ENCODE measurements at places on chromosomes 1 and 21.

GRCh38 chr1:168775366-168775765 lies 46.4 kb upstream of the DPT start:
- no peak for DNase-seq

- no peak for DNase-seq
Measured at GRCh38 chr21:31921079-31921478, 48.3 kb downstream of the HUNK start.

GRCh38 chr1:33805988-33806387 lies 57.9 kb upstream of the HMGB4 start:
- DNase-seq: no peak

- no peak for DNase-seq
Measured at GRCh38 chr1:87201768-87202167, 126.9 kb upstream of the LMO4 start.

- no peak for DNase-seq
Measured at GRCh38 chr1:218171302-218171893, 113.7 kb upstream of the RRP15 start.

GRCh38 chr1:228540161-228540917 lies 53.2 kb downstream of the RNF187 start:
- no peak for DNase-seq

DNA sequence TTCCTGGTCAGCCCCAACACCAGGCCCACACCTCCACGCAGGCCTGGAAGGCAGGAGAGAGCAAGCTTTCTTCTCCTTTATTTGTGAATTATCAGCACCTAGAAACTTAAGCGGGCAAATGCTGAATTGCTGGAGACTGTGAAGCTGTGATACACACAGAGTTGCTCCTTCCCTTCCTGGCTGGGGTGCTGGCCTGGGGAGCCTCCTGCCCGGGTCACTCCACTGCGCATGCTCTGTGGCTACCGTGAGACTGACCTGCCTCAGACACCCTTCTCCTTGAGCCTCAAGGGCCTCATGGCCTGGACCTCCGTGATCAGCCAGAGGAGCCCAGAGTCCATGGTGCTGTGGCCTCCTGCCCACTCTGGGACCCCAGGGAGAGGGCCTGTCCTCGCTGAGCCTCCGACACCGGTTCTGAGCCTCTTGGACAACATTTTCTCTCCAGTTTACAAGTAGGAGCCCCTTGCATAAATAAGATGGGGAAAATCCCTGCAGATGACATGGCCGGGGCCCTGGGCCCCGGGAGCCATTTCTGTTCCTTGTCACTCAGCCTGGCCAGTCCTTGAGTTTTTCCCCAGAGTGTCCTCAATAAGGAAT lies 18.0 kb downstream of the AGPAT3 start:
- DNase-seq: no peak

GRCh38 chr21:29718081-29718815 lies 221.5 kb downstream of the GRIK1 start:
- DNase-seq: no peak

- no peak for DNase-seq
Measured at GRCh38 chr1:44235808-44236207, 22.5 kb downstream of the DMAP1 start.

GRCh38 chr21:27269644-27270043 lies 302.8 kb upstream of the ADAMTS5 start:
- DNase-seq: no peak

GRCh38 chr21:32102426-32102825 lies 176.4 kb downstream of the MIS18A start:
- no peak for DNase-seq

- DNase-seq: no peak
Measured at GRCh38 chr21:17295997-17296396, 216.8 kb upstream of the CXADR start.

DNA sequence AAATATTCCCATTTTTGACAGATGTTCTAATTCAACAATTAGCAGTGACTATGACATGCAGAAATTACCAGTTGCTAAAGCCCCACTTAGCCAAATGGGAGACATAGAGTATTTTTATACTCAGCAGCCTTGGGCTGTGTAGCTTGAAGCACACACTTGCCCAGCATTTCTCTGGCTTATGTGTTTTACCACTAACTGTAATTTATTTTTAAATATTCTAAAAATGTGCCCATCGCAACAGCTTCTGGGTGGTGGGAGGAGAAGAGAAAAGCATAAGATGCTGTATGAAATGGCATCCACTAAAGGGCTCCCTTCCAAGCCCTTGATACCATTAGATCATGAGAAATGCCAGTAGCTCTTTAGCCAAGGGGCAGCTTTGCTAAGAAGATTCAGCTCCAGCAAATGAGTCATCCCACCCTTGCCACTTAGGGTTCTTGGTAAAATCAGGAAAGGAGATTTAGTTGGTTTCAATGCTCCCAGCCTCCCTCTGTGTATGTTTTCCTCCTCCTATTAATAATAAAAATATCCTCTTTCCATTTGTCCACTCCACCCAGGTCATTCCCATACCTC lies 462.7 kb upstream of the DEPDC1 start:
- no peak for DNase-seq

GRCh38 chr1:84278905-84279304 lies 22.6 kb upstream of the SAMD13 start:
- no peak for DNase-seq

DNA sequence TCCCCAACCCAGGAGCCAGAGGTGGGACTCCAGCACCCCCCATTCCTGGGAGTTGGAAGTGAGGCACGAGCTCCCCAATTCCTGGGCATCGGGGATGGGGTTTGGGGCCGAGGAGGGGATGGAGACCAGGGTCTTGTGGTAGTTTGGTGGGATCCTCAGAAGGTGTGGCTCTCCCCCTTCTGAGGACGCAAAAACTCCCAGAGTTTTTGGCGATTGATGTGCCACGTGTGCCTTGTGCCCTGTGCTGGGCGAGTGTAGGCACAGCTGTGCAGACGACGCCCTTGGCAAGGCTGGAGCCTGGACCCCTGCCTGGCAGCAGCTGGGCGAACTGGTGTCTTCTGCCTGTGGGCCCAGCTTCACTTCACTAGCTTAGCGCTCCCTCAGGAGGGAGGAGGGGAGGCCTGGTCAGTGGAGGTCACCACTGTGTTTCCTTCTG lies 2.6 kb downstream of the GUK1 start:
- no peak for DNase-seq

DNA sequence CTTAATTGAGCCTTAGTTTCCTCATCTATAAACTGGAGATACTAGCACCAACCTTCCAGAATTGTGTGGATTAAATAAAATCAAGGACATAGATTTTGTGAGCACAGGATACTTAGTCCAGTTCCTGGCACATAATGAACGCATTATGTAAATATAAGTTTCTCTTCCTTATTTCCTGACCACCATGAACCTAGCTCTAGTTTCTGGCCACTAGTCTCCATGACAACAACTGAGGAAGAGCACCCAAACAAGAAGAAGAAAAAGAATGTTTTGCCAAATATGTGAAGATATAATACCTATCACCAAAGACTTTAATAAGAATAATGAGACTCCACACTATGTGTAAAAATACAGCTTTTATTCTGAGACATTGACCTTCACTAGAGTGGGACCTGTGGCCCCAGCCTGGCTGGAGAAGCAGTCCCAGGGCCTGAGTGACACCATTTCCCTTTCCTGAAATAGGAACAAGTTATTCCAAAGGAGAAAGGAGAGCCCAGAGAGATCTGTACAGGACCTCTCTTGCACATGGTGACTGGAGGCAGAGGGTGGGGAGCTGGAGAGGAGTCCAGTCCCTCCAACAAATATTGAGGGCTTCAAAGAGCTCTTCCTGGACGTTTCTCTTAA lies 940 bp upstream of the USF1 start:
- no peak for DNase-seq

- no peak for DNase-seq
Measured at GRCh38 chr1:119743308-119743707, 25.4 kb downstream of the HMGCS2 start.

- DNase-seq: no peak
Measured at GRCh38 chr1:107328087-107328486, 187.2 kb downstream of the NTNG1 start.

DNA sequence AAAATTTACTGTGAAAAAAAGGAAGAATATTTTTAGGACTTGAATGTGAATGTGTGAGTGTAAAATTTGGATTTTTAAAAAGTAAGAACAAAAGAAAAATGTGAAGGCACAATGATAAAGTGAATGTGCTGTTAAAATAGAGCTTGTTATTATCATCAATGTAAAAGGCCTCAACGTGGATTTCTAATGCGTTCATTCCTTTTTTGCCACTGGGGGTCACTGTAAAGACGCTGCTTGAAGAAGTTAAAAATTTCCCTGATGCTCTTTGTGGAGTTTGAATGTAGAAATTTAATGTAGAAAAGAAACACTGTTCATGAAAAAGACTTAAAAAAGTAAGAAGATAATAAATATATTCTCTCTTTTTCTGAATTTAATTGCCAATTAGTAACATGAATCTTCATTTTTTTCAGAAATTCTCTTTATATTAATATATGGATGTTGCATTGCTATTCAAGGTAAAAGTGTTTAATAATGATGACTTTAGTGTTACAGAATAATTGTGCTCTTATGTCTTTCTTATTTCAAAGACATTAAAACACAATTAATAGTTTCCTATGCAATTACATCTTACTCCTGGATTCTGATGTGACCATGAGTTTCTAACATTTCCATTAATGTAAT lies 161.5 kb downstream of the DNM3 start:
- DNase-seq: no peak

GRCh38 chr1:81733480-81733879 lies 67.3 kb upstream of the ADGRL2 start:
- DNase-seq: no peak

DNA sequence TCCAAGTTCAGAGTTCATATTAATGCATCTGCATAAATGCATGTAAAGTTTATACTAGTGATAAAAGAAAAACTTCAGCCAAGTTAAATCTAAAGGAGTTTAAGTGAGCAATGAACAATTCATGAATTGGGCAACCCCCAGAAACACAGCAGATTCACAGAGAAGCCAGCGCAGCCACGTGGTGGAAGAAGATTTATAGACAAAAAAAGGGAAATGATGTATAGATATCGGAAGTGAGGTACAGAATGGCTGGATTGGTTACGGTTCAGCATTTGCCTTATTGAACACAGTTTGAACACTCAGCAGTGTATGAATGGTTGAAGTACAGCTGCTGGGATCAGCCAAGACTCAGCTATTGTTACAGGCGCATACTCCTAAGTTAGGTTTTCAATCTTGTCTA lies 5.7 kb downstream of the AK5 start:
- DNase-seq: no peak

- no peak for DNase-seq
Measured at GRCh38 chr21:39637971-39638240, 25.2 kb downstream of the B3GALT5 start.

DNA sequence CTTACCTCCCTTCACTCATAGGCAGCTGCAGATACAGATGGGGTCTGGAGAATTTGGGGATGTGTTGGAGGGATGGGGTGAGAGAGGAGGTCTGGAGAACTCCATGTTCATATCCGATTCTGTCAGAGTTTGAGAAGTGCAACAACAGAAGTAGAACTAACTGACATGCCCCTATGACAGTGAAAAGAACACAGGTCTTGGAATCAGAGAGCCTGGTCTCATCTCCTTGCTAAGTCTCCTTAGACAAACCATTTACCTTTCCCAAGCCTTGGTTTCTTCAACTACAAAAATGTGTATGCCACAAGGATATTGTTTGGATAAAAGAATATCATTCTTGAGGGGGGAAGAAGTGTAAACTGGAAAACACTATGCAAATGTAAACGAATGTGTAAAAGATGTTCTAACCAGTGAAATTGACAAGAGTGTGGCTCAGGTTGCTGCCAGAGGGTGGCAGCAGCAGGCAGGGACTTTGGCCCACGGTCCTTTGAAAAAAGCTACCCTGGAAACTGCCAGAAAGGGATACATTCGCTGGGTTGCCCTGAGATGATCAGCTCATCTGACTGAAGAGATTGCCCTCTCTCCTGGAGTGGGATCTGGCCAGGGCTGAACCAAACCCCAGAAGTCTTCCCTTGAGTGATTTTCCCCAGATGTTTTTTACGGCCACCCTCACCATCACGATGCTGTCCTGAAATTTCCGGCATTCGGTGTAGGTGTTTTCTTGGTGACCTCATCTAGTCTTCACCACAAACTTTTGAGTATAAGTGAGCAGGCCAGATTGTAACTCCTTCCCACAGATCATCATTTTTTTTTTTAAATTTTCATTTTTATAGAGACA lies 17.0 kb upstream of the CD2 start:
- peak; percentile 63 for DNase-seq

- no peak for DNase-seq
Measured at GRCh38 chr21:33067043-33067442, 2.9 kb upstream of the OLIG1 start.

DNA sequence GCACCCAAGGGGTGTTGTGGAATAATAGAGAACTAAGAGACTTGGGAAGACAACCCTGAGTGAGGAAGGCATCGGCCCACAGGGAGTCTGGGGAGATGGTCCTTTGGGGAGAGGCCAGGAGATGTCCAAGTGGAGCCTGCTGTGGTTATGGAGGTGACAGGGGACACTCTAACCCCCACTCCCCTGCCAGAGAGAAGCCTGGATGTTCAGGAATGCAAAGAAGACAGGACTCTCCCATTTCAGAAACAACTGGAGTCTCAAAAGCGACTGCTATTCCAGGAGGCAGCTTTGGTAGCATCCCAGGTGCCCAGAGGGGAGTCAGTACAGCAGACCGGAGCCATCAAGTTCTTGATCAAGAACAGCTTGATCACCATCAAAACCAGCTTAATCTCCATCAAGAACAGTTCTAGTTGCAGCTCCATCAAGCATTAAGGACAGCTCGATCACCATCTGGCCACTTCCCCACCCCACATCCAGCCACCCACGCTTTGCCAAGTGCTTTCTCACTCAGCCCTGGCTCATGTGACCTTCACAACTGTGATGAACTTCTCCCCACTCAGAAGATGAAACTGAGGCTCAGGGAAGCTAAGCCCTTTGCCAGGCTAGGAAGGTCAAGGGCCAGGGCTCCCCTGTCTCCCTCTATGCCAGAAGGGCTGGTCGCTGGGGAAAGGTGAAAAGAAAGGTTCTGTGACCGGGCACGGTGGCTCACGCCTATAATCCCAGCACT lies 743 bp downstream of the CD52 start:
- no peak for DNase-seq

GRCh38 chr1:28171246-28171645 lies 5.2 kb downstream of the PTAFR start:
- no peak for DNase-seq

DNA sequence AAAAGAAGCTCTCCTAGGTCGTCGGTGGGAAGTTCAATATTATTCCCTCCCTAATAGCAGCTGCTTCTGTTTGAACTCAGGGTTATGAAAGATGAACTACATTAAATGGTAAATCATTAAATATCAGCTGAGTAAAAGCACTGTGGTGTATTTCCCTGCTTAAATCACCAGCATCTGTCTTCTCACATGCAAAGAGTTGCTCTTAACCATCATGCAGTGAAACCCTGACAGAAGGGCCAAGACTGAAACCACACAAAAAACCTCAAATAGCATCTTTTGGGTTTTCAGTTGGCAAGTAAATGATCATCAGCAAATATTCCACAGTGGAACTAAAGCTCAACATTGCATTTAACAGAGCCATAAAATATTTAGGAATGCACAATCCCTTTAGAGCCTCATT lies 380.0 kb upstream of the ADGRL2 start:
- DNase-seq: no peak

- no peak for DNase-seq
Measured at GRCh38 chr1:221636967-221637366, 104.9 kb downstream of the DUSP10 start.
